ENCODE measurements at places on chromosomes 3 and 15.

GRCh38 chr3:174495928-174496327 is 363.2 kb upstream of the NAALADL2 start:
- peak; percentile 19 for DNase-seq

DNA sequence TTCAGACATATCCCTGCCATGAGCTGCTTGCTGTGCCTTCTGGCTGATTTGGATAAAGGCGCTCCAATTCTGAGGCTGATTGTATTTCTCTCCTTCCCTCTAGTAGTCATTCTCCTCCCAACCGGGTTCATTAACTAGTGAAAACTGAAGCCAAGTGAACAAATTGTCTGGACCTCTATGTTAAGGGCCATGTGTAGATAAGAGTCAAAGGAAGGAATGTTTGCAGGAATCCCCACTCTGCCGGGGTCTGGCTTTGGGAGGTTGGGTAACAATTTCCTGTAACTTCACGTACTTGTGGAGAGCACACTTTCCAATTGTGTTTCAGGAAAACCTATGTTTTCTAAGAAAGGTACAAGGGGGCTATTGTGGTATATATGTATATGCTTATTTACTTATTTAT is 38.2 kb upstream of the SUCLG2 start:
- no peak for DNase-seq

GRCh38 chr3:185724761-185725160 is 100.1 kb downstream of the IGF2BP2 start:
- DNase-seq, result peak; percentile 78

DNA sequence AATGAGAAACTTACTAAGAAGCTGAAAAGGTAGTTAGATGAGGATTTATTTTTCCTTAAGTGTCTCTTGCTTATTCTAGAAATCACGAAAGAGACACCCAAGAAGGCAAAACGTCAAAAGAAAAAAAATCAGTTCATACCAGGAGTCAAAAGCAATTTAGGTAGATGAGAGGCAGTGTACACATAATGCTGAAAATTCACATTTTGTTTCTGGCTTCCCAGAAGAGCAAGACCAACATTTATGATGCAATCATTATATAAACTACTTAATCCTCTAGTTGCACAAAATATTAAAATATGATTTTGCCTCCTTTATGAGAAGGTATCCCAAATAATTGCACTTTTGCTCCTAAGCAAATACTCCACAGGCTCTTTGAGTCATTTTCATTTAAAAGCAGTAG is 228.0 kb downstream of the FMN1 start:
- DNase-seq, result no peak

- peak; percentile 59 for DNase-seq
Observed at GRCh38 chr3:122794779-122795673, at the start of gene SLC49A4. TSS of gene SLC49A4 (plus strand) at chr3:122795069. CDS start at chr3:122795193, 124 bp downstream.

GRCh38 chr15:66780172-66780972 is 78.3 kb downstream of the SMAD6 start:
- DNase-seq, result peak; percentile 89

DNA sequence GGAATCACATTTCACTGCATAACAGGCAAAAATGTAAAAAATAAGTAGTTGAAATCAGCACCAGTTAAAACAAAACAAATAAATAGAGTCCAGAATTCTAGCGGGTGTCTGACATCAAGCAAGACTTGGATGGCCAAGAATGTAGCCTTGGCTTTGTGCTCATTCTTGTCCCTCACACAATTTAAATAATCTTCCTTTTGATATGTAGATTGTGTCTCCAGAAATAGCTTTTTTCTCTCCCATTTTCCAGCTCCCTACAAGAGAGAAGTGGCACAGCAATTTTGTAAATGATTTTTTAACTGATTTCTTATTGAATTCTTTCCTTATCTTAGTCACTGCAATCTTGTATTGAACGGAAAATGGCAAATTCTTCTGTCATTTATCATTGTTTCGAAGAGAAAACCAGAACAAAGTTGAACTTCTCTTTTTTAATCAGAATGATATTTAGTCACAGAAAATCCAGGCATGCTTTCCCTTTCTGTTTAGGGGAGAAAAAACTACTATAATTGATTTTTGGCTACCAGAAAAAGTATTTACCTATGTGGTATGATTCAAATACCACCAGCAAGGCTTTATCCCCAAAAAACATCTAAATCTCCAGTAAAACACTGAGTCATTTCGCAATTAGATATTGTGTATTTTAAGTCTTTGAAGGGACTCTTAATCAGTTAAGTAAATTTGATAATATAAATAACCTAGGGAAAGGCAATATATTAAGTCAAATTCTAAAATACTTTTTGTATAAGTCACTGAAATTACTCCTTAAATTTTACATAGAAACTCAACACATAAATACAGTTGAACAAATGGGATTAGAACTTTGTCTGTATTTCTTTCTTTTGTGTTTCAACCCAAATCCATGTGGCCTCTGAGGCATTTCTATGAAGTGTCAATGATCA is 481.7 kb downstream of the GBE1 start:
- peak; percentile 28 for DNase-seq

GRCh38 chr3:194472290-194472920 is 14.4 kb downstream of the ATP13A3 start:
- peak; percentile 72 for DNase-seq

DNA sequence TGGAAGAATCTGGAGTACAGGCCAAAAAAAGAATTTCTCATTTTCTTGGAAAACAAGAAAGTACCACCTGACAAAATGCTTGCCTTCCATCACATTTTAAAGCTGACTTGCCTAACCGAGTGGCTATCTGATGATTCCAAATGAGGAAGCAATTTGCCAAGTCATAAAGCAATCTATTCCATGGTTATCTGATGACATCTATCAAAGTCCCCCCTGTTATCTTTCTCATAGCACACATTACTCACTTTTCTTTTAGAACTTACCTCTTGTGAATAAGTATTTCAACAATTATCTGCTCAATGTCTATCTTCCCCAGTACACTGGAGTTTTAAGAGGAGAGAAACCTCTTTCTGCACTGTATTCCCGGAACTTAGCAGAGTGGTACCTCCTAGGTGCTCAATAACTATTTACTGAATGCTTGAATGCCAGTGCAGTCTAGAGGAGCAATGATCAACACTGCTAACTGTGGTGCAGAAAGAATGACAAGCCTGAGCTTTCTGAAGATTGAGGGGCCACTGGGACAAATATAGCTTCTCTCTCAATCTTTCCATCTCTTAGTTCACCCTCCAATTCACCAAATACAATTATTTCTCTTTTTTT is 186.3 kb upstream of the ATP11B start:
- DNase-seq, result no peak

DNA sequence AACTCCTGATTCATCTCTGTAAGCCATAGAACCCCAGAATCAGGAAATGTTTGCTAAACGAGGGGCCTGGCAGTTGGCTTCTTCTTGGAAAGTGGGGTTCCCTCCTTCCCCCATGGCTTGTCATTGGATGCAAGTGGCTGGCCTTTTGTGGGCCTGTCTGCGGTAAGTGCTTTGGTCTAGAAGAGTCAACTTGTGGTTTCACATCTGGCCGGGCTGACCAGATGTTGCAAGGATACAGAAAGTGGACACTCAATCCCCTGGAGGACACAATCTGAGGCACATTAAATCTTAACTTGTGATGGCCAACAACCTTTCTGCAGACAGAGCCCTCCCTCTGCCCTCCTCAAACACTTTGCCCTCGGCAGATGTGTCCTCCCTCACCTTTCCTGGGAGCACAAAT is 1.1 kb downstream of the FAH start:
- no peak for DNase-seq

GRCh38 chr15:85543741-85544155 is 163.3 kb downstream of the AKAP13 start:
- DNase-seq, result no peak

DNA sequence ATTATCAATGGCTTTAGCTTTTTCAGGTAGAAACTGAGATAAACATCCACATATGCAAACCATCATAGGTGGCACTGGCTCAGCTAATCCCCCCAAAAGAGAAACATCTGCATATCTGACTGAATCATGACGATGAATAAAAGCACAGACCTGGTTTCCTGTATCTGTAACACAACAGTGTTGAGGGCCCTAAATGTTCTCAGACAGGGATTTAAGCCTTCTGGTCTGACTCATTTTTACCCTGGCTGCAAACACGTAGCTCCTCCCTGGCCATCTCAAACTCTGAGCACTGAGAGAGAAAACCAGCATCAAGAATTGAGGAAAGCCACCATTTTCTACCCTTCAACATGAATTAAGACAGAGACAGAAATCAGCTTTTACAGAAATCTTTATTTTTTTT is 35.2 kb downstream of the GLB1 start:
- DNase-seq, result peak; percentile 77

GRCh38 chr3:146598535-146598934 is 6.6 kb downstream of the PLSCR5 start:
- peak; percentile 68 for DNase-seq

DNA sequence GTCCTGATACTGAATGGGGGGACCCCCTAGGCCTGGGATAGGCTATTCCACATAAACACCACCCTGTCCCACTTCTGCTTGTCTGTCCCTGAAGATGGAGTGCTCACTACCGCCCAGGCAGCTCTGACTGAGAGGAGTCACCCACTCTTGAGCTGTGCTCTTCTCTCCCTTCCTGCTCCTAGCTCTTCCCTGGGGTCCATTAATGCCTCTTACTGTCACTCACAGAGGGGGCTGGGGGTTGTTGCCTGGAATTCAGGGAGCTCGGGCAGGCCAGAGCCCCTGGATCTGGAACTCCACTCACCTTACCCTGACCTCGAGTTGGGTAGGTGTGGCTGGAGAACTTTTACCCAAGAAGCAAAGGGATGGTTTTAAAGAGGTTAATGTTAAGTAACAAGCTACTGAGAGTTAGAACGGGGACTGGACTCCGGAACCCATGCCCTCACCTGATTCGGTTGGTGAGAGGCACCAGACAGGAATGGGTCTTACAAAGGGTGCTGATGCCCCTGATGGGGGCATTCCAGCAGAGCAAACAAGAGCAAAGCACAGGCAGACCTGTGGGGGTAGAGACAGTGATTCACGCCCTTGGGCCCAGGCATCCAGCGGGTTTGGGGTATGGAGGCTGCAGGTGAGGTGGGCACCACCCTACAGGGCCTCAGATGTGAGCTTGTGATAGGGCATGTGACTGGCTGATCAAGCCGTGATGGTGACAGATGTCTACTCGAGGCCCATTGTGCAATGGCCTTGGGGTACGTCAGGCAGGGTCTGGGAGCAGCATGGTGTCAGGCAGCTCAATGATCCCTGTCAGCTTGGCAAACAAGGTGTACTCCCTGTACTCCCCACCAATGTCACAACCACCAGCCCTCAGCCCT is 5.4 kb downstream of the NBEAL2 start:
- DNase-seq, result no peak

GRCh38 chr3:18236726-18237125 is 188.4 kb downstream of the SATB1 start:
- no peak for DNase-seq

- no peak for DNase-seq
Observed at GRCh38 chr3:82671466-82671865, 910.0 kb upstream of the GBE1 start.

DNA sequence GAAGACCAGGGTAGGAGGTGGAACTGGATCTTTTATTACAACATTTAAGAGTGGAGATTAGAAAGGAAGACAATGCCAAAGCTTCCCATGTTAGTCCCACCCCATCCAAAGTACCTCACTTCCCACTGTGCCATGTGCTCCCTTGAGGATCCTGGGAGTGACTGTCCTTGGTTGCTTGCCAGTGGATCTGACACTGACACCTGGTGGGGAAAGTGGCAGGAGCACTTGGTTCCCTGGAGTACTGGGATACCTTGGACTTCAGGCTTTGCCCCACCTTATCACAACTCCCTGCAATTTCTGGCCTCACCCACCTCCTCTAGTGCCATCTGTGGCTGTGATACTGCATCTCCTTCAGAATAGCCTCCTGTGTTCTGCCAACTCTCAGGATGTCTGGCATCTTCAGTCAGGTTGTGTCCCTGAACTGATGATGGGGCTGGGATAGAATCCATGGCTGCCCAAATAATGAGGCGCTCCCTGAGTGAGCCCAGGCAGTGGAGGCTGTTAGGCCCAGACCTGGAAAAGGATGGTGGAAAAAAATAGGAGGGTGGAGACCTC is 1.3 kb downstream of the ELL3 start:
- DNase-seq, result peak; percentile 50

- DNase-seq, result no peak
Observed at GRCh38 chr3:56748663-56749231, 53.0 kb downstream of the ARHGEF3 start.

DNA sequence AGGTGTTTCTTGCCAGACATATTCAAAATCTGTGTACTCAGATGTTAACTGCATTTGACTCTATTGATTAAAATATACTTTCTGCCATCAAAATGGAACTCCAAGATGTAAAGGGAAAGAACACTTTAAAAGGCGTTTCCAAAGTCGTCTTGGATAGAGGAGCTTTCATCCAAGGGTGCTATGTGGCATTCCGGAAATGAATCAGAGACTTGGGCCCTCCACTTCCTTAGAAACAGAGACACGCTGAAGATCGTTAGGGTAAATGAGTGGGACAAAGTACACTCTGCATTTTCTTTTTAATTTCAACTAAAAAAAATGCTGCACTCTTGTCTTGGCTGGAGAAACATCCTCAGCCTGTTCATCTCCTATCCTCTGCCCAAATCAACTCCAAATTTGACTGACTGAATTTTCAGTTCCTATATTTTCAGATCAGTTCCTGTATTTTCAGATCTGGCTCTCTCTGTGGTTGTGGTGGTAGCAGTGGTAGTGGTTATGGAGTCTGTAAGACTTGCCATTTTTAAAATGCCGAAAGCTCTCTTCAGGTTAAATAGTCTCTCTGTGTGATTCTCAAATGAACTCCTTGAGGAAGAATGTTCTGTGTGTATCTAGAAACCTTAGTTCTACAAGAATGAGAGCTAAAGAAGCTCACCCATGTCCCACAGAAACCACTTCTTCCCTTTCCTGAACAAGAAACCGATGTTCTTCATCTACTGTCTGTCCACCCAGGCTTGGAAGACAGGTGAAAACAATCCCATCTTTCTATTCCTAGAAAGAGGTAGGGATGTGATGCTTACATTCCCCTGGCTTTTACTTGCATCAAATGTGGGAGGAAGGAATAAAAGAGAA is 156.8 kb upstream of the ICE2 start:
- DNase-seq, result no peak

DNA sequence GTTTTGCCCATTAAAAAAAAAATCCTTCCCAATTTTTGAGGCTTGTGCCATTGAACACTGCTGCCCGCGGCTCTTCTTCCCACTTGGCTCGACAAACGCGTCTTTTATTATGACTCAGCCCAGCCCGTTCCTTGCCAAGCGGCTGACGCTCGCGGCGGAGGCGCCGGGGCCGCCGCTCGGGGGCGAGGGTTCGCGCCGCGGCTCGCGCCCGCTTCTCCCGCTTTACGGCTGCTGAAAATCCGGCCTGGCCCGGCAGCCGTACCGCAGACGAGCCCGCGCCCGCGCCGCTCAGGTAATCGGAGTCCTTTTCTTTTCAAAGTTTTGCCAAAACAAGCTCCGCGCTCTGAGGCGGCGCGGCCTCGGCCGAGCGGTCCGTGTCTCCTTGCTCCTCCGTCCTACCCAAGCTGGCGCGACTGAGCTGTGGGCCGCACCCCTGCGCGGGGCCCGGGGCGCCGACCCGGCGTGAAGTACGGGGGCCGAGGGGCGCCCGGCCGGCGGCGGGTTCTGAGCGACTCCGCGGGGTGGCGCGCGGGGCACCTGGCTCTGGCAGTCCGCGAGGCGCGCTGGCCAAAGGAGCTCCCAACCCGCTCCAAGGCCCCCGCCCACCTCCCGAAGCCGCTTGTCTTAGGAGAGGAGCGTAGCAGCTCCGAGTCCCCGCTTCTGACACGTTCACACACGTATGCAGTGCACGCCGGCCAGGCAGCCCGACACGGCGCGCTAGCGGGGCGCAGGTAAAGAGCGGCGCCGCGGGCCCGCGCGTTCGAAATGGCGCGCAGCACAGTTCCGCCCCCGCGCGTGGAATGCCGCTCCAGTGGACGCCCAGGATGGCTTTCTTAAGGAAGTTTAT is 418.2 kb upstream of the NAALADL2 start:
- peak; percentile 94 for DNase-seq

Measured in fibroblast of upper back skin (primary cell).